WTC11 (cell line): ENCODE measurements at places on chromosomes 2 and 18. TPM values are rescaled to one million over a fixed set of nuclear protein-coding genes. Genes with fewer than 3 reads are reported as not detected.

GRCh38 chr2:166091439-166091838 lies 36.4 kb downstream of the SCN1A start:
- peaks cover 10% of the 10 kb centered on the region for H3K4me1 ChIP-seq
- no peaks in the 10 kb centered on the region for H3K27me3 ChIP-seq
- no peak for DNase-seq
- H3K4me3 ChIP-seq, result no peak overlapping the region

GRCh38 chr18:65477455-65477854 lies 273.4 kb upstream of the CDH7 start:
- no peaks in the 10 kb centered on the region for H3K36me3 ChIP-seq
- H3K4me3 ChIP-seq, result no peak overlapping the region
- no peaks in the 10 kb centered on the region for H3K27me3 ChIP-seq
- H3K4me1 ChIP-seq, result no peaks in the 10 kb centered on the region
- H3K27ac ChIP-seq, result no peak overlapping the region

DNA sequence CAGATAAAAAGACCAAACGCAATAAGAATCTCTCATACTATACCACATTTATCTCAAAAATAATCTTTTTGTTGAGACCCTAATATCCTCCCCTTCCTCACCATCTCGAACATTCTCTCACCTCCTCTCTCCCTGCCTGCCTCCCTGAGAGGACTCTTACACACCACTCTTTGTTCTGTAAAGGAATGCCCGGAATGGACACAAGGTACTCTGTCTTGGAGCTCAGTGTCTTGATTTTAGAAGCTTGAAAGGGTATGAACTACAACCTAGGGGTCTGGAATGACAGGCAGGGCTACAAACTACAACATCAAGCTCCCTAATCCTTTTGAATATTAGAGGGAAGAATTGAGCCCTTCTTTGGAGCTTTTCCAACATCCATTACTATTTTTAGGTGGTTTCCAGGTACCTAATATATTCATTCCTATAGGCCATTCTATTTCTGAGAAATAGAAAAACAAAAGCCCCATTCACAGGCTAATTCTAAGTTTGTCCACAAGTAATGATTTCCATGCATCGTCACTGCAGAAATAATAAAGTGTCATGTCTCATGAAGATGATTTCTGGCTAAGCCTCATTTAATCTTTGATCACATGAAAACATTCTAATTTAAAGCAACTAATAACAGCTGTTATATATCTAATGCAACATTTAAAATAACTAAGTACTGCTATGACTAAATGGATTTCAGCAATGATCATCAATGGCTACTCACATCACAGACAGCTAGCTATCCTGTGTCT lies 60.6 kb downstream of the LRP2 start:
- H3K4me1 ChIP-seq, result peaks cover 17% of the 10 kb centered on the region
- no peaks in the 10 kb centered on the region for H3K27me3 ChIP-seq
- no peak for DNase-seq

The NDC80 gene
- total RNA-seq, result 36.6 to 43.0 TPM (median 36.9 TPM) in 3 replicates

- H3K4me1 ChIP-seq, result peaks cover 9% of the 10 kb centered on the region
- H3K27me3 ChIP-seq, result no peaks in the 10 kb centered on the region
- H3K27ac ChIP-seq, result no peak overlapping the region
- no peak overlapping the region for H3K4me3 ChIP-seq
- DNase-seq, result no peak
These were observed 17.7 kb upstream of the DPP10 start for GRCh38 chr2:114424699-114425098.

GRCh38 chr2:38720613-38721241 lies 30.4 kb downstream of the SRSF7 start:
- peaks cover 3% of the 10 kb centered on the region; the same call in 1 of the 2 replicates for H3K36me3 ChIP-seq
- no peak overlapping the region for H3K4me3 ChIP-seq
- H3K27ac ChIP-seq, result peak overlapping the region; percentile 10; the same call in 1 of the 2 replicates

The THAP4 gene
- total RNA-seq, result 72.6 to 88.6 TPM (median 78.0 TPM) in 3 replicates

GRCh38 chr18:607930-608329 lies 11.1 kb downstream of the CLUL1 start:
- no peaks in the 10 kb centered on the region; the same call in 1 of the 2 replicates for H3K27me3 ChIP-seq
- DNase-seq, result no peak
- no peaks in the 10 kb centered on the region for H3K36me3 ChIP-seq
- no peak overlapping the region for H3K4me3 ChIP-seq
- no peak overlapping the region for H3K27ac ChIP-seq

DNA sequence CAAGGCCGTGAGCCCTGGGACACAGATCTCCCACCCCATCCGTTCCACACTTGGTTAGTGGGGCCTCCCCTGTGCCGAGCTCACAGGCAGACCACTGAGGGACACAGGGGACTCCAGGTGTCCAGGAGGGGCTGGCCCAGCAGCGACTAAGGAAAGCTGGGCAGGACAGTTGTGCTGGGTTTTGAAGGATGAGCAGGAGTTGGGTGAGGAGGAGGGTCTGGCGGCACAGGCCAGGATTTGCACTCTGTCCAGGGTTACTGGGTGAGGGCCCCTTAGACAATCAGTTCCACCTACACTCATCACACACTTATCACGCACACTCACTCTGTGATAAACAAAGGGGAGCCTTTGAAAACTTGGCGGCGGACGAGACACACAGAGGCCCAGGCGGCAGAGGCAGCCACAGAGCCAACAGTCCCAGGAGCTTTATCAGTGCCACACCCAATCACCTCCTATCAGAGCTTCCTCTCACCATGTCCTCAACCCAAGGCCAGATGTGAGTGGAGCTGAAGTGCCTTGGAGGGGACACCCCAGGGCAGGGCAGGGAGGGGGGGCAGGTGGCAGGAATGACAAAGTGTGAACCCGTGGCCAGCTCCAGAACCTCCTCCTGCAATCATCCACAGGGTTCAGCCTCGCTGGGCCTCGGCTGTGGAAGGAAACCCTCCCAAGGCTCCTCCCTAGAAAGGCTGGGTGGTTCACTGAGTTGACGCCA lies 26.6 kb downstream of the BIN1 start:
- H3K36me3 ChIP-seq, result no peaks in the 10 kb centered on the region
- no peak for DNase-seq
- no peak overlapping the region for H3K4me3 ChIP-seq
- peaks cover 40% of the 10 kb centered on the region for H3K4me1 ChIP-seq
- no peaks in the 10 kb centered on the region for H3K27me3 ChIP-seq

The NMS gene
- total RNA-seq, result not detected in 3 replicates

The LONRF2 gene
- 0.33 to 0.57 TPM (median 0.55 TPM) in 3 replicates for total RNA-seq

The SPHKAP gene
- not detected in 3 replicates for total RNA-seq

- no peak overlapping the region for H3K27ac ChIP-seq
- no peak for DNase-seq
- peaks cover 6% of the 10 kb centered on the region for H3K4me1 ChIP-seq
These were observed 19.9 kb downstream of the METTL4 start for GRCh38 chr18:2551425-2551824.

DNA sequence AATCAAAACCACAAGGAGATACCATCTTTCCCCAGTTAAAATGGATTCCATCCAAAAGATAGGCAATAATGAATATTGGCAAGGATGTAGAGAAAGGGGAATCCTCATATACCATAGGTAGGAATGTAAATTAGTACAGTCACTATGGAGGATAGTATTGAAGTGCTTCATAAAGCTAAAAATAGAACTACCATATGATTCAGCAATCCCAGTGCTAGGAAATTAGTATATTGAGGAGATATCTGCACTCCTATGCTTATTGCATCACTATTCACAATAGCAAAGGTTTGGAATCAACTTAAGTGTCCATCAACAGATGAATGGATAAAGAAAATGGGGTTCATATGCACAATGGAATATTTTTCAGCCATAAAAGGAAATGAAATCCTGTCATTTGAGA lies 251.2 kb downstream of the ZNF804A start:
- no peak for DNase-seq
- peaks cover 8% of the 10 kb centered on the region for H3K4me1 ChIP-seq
- no peak overlapping the region for H3K4me3 ChIP-seq
- no peaks in the 10 kb centered on the region for H3K36me3 ChIP-seq

The ABCG5 gene
- total RNA-seq, result not detected in 3 replicates

The ANKRD62 gene
- not detected in 3 replicates for total RNA-seq

The CNOT11 gene
- 47.4 to 54.0 TPM (median 48.9 TPM) in 3 replicates for total RNA-seq

The IL1F10 gene
- not detected in 3 replicates for total RNA-seq

GRCh38 chr2:233407771-233408181 lies 53.5 kb downstream of the DGKD start:
- H3K27me3 ChIP-seq, result no peaks in the 10 kb centered on the region
- peaks cover 28% of the 10 kb centered on the region for H3K36me3 ChIP-seq
- no peak overlapping the region for H3K4me3 ChIP-seq
- no peak overlapping the region for H3K27ac ChIP-seq
- no peak for DNase-seq

DNA sequence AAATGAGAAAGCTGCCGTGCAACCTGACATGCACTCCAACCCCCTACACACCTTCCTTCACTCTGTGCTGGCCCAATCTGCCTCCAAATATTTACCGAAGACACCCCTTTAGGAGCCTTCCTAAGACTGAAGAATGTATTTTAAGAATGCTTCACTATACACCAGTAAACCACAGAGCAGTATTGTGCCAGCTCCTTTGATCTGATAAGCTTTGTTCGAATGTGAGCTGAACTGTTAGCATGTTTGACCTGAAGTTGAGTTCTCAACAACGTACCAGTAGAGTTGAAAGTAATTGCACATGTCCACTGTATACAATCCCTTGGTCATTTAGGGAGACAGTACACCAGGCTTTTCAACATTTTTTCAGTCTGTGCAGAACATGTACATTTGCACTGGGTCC lies 259.2 kb downstream of the TGIF1 start:
- no peak overlapping the region for H3K4me3 ChIP-seq
- H3K36me3 ChIP-seq, result no peaks in the 10 kb centered on the region
- H3K4me1 ChIP-seq, result no peaks in the 10 kb centered on the region; the same call in 1 of the 2 replicates

The PAIP2B gene
- 19.3 to 22.4 TPM (median 22.2 TPM) in 3 replicates for total RNA-seq

DNA sequence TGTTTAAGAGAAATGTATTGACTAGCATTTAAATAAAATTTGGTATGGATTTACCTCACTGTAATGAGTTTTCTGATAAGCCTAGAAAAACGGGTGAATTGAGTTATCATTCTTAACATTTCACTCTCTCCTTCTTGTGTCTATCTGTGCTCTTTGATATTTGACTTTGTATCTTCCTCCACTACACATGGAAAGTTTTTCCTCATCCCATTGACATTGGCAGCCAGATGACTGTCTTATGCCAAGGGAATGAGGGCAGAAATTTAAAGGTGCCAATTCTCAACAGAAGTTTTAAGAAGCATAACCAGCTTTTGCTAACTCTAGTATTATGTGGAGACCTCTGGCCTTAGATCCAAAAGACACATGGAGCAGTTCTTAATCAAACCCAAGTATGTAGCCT lies 376.6 kb downstream of the DSEL start:
- no peak overlapping the region for H3K4me3 ChIP-seq
- peaks cover 7% of the 10 kb centered on the region for H3K4me1 ChIP-seq
- no peak overlapping the region for H3K27ac ChIP-seq
- H3K27me3 ChIP-seq, result no peaks in the 10 kb centered on the region
- no peaks in the 10 kb centered on the region for H3K36me3 ChIP-seq
- DNase-seq, result no peak

- H3K27ac ChIP-seq, result no peak overlapping the region
- H3K27me3 ChIP-seq, result peaks cover 52% of the 10 kb centered on the region
- H3K4me3 ChIP-seq, result no peak overlapping the region
- H3K4me1 ChIP-seq, result peaks cover 9% of the 10 kb centered on the region
- no peaks in the 10 kb centered on the region for H3K36me3 ChIP-seq
- DNase-seq, result no peak
These were observed 5.8 kb upstream of the SMYD5 start for GRCh38 chr2:73208258-73208657.

The TMEM17 gene
- 0.66 to 1.2 TPM (median 1.1 TPM) in 3 replicates for total RNA-seq

The MC4R gene
- 0.16 TPM in 1 of 3 replicates, not detected in the others for total RNA-seq

The CNRIP1 gene
- 1.3 to 1.6 TPM (median 1.4 TPM) in 3 replicates for total RNA-seq

GRCh38 chr18:59708988-59709387 lies 11.8 kb upstream of the CCBE1 start:
- H3K4me3 ChIP-seq, result no peak overlapping the region
- no peak overlapping the region for H3K27ac ChIP-seq

- no peak overlapping the region for H3K4me3 ChIP-seq
- peaks cover 43% of the 10 kb centered on the region for H3K36me3 ChIP-seq
- no peak overlapping the region for H3K27ac ChIP-seq
- H3K4me1 ChIP-seq, result peaks cover 35% of the 10 kb centered on the region
- H3K27me3 ChIP-seq, result no peaks in the 10 kb centered on the region
These were observed 874 bp downstream of the NDUFAF7 start for GRCh38 chr2:37232131-37232933.

DNA sequence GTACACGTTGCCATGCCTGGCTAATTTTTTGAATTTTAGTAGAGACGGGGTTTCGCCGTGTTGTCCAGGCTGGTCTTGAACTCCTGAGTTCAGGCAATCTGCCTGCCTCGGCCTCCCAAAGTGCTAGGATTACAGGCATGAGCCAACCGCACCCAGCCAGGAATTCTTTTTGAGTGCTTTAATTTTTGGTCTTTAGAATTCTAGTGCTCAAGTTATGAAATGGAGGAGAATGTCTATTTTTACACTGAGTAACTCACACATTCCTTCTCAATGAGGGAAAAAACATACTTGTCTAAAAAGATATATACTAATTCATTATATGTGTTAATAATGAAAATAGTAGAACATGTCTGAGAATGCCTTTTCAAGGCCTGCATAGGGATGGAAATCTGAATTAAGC lies 8.5 kb downstream of the ZNF396 start:
- no peak overlapping the region for H3K27ac ChIP-seq
- H3K4me1 ChIP-seq, result no peaks in the 10 kb centered on the region
- no peak for DNase-seq
- no peaks in the 10 kb centered on the region for H3K36me3 ChIP-seq
- H3K4me3 ChIP-seq, result no peak overlapping the region

The UNC50 gene
- total RNA-seq, result 26.7 to 32.8 TPM (median 29.6 TPM) in 3 replicates

The NPPC gene
- total RNA-seq, result 0.98 to 2.5 TPM (median 2.2 TPM) in 3 replicates

- no peaks in the 10 kb centered on the region for H3K27me3 ChIP-seq
- no peak for DNase-seq
- peaks cover 24% of the 10 kb centered on the region for H3K4me1 ChIP-seq
- H3K27ac ChIP-seq, result no peak overlapping the region
- no peak overlapping the region for H3K4me3 ChIP-seq
These were observed 8.8 kb downstream of the COL4A4 start for GRCh38 chr2:227154986-227155774.
